ENCODE measurements at places on chromosomes 3 and 15.

GRCh38 chr15:93332168-93332553 lies 243.2 kb upstream of the RGMA start:
- DNase-seq: no peak

DNA sequence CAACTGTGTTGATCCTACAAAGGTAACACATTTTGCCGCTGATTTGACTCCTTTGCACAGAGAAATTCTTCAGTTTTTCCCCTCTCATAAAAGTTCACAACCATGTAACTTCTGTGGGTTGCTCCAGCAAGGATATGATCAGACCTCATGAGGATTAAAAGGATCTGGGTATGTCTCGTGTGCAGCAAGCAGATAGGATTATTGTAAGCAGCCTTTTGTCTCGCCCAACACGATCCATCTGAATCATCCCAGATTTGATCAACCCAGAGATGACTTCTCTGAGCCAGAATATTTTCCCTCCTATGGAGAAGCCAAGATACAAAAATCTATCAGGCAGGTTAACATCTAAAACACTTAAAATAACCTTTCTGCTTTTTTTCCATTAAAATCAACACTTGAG lies 12.8 kb upstream of the BNIP2 start:
- no peak for DNase-seq

DNA sequence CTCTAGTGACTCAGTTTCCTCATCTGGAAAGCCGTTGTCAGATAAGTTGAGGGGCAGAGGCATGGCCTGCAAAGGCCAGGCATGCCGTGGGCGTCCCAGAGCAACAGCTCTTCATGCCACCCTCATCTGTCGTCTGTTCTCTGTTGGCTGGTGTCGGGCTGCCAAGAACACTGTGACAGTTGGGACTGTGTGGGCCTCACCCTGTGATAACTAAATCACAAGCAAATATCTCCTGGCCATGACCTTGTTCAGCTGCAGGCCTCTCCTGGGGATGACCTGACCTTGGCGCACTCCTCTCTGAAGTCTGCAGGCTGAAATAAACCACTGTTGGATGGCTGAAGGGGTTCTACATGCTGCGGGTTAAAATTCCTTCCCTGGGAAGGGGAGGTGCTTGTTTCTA lies 145.9 kb downstream of the SHQ1 start:
- no peak for DNase-seq

DNA sequence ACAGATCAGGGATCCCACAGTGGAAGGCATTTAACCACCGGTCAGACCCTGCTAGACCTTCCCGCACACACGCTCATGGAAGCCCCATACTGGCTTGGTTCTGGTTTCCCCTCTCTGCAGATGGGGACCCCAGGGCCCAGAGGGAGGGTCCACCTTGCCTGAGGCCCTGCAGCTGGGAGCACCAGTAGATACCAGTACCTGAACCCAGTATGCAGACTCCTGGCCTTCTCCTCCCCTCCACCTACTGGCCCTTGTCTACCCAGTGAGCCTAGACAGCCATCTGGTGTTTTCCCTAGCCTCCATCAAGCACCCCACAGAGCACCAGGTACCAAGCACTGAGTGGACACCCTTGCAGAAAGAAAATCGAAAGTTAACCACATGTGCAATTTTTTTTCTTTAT lies 65.1 kb downstream of the MEGF11 start:
- DNase-seq: no peak

DNA sequence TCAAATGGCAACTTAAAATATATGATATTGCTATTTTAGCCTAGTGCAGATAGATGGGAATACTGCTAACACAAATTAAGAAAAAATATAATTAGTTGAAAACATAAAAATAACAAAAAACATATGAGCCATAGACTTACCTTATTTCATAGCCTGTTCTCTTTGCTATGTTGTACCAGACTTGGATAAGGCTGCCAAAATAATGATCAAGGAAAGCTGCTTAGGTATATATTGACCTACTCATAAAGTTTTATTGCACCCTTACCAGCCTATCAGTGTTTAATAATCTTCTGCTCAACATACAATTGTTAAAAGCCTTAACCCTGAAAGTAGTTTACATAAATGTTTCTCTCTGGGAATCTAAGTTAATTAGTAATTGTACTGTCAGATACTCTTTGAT lies at the start of gene SI:
SI (minus strand) TSS at position 204 of the 400 bp plus-strand sequence. CDS start 2,484 bp downstream, outside the sequence.
- no peak for DNase-seq

DNA sequence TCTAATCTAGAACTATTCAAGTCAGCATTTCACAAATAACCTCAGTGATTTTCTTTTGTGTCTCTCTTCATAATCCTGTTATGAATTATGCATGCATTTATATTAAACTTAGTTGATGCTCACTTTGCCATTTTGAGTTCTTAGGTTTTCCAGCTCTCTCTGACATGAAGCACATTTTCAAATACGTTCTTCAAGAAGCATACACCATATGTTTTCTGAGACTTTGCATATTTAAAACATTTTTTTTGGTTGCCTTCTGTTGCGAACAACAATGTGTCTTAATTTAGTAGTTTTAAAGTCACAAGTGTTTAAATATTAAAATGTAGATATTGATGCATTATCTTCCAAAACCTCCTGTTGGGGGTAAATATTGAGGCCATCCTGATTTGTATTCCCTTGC lies 37.5 kb downstream of the SH3GL3 start:
- no peak for DNase-seq

Data from suppressor macrophage treated with lipopolysaccharide for 4 hours (primary cell).